Panc1 (cell line): ENCODE measurements at places on chromosomes 4 and X. TPM values are rescaled to one million over a fixed set of nuclear protein-coding genes. Genes with fewer than 3 reads are reported as not detected.

Gene NAP1L2
- 1.8 TPM for total RNA-seq

Gene VCX3B
- total RNA-seq: not detected

Gene S100P
- 2.3 TPM for total RNA-seq

Gene FBXO8
- total RNA-seq: 5.8 TPM

Gene AMOT
- total RNA-seq: 4.0 TPM
